ENCODE measurements at places on chromosomes 2 and 18. TPM values are rescaled to one million over a fixed set of nuclear protein-coding genes. Genes with fewer than 3 reads are reported as not detected.

The MBD1 gene
- 157 TPM for total RNA-seq

The CERKL gene
- total RNA-seq: 0.36 TPM

The DQX1 gene
- total RNA-seq: 3.9 TPM

The COL4A4 gene
- total RNA-seq: 0.43 TPM

The DHRS9 gene
- 15.0 TPM for total RNA-seq

The RNF144A gene
- total RNA-seq: 1.1 TPM

The DNAJC5G gene
- total RNA-seq: not detected

The PELI1 gene
- total RNA-seq: 57.3 TPM

The NT5DC4 gene
- total RNA-seq: 0.07 TPM

The FHOD3 gene
- total RNA-seq: 9.2 TPM

The POTEC gene
- not detected for total RNA-seq

The VIT gene
- total RNA-seq: not detected

The PTH2R gene
- total RNA-seq: not detected

The KCMF1 gene
- 145 TPM for total RNA-seq

The CYS1 gene
- 0.43 TPM for total RNA-seq

The TEX44 gene
- total RNA-seq: not detected

The COL4A3 gene
- not detected for total RNA-seq

The MYO7B gene
- not detected for total RNA-seq

The PNO1 gene
- 31.2 TPM for total RNA-seq

The RAD51AP2 gene
- total RNA-seq: 0.34 TPM

The FAM124B gene
- not detected for total RNA-seq

The IL36RN gene
- 2.0 TPM for total RNA-seq

The DRC1 gene
- total RNA-seq: 0.21 TPM

The MPP4 gene
- total RNA-seq: under 0.01 TPM

The TOGARAM2 gene
- not detected for total RNA-seq

The C2orf66 gene
- total RNA-seq: 0.93 TPM

The GPBAR1 gene
- total RNA-seq: under 0.01 TPM

The SLC4A5 gene
- total RNA-seq: under 0.01 TPM

The CFAP210 gene
- not detected for total RNA-seq

The CEBPZOS gene
- 17.4 TPM for total RNA-seq

The NETO1 gene
- total RNA-seq: not detected

The SULT1C2 gene
- total RNA-seq: 0.34 TPM

The SPOPL gene
- total RNA-seq: 27.1 TPM

The SAG gene
- not detected for total RNA-seq

The EVA1A gene
- 5.1 TPM for total RNA-seq

The PROM2 gene
- 101 TPM for total RNA-seq

The CNTNAP5 gene
- total RNA-seq: not detected

The DES gene
- total RNA-seq: not detected

The PKDCC gene
- total RNA-seq: 0.34 TPM

The IL1R1 gene
- total RNA-seq: 22.9 TPM

The CDH7 gene
- total RNA-seq: under 0.01 TPM

The CD8A gene
- total RNA-seq: not detected

The FIGN gene
- total RNA-seq: 1.6 TPM

The ZAP70 gene
- total RNA-seq: 0.07 TPM

The KLHL30 gene
- total RNA-seq: 0.34 TPM

The PRSS56 gene
- total RNA-seq: not detected

The PLEKHA3 gene
- total RNA-seq: 5.5 TPM

The ALK gene
- 0.14 TPM for total RNA-seq

The CMPK2 gene
- total RNA-seq: 0.57 TPM

The PRLH gene
- not detected for total RNA-seq

The PLGLB1 gene
- total RNA-seq: 0.34 TPM

The CXCR4 gene
- total RNA-seq: not detected
